Aorta (tissue), 5 donors: ENCODE measurements at places on chromosomes 6 and 20.

GRCh38 chr6:111175109-111175508 lies 87.8 kb downstream of the SLC16A10 start:
- no peak for DNase-seq

GRCh38 chr6:70270287-70271005 lies 32.4 kb downstream of the COL9A1 start:
- DNase-seq = no peak

- no peak for DNase-seq
Observed at GRCh38 chr6:14086701-14087100, 30.9 kb upstream of the CD83 start.

GRCh38 chr6:138692978-138693909 lies 80.3 kb upstream of the CCDC28A start:
- DNase-seq = peak; percentile 85

DNA sequence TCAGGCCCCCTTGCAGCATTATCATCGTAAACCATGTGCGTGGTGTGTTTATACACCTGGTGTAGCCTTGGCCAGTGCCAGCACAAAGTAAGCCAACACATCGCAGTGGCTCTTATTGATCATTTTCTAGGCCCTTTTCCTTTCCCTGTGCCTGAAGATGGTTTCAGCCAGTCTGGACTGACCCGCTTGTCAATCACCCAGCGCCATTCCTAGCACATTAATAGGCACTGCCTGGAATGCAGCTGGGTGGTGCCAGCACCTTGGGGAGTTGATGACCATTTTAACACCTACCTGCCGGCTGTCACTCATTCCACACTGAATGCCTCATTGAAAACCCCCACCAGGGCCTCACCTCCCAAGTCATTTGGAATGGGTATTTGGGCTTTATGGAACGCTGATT lies 4.9 kb upstream of the UQCC2 start:
- no peak for DNase-seq

DNA sequence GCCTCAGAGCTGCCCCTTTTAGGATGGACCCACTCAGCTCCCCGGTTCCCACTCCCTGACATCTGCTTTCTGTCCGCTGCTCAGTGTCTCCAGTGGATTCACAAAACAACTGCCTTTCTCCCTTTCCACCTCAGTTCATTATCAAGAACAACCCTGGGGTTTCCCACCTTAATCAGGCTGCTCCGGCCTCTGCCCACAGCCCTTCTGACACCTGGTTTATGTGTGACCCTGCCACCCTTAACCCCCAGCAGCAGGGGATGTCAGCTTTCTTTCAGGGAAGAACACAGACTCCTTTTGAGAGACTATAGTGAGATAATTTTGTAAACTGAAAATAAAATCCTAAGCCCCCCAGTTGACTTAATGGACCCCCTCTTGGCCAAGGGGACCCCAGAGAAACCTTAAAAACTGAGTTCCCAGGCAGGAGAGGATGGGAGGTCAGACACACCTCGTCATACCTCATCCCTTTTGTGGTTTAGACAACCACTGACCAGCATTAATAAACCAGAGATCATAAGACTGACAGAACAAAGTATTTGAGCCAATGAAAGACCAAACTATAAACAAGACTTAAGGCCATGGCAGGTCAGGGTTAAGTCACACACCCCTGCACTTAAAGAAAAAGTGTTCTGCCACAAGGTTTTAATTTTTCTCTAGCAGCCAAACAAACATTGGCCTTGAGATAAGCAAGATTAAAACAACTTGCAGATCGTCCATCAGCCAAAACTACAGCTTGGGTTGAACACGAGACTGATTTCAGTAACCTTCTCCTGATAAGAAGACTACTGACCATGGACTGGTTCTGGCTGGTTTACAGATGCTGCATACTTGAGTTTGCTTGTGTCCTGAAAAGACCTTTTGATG lies 42.4 kb upstream of the DDR1 start:
- DNase-seq = no peak

GRCh38 chr20:42098418-42098817 lies 480.2 kb upstream of the CHD6 start:
- DNase-seq = no peak

DNA sequence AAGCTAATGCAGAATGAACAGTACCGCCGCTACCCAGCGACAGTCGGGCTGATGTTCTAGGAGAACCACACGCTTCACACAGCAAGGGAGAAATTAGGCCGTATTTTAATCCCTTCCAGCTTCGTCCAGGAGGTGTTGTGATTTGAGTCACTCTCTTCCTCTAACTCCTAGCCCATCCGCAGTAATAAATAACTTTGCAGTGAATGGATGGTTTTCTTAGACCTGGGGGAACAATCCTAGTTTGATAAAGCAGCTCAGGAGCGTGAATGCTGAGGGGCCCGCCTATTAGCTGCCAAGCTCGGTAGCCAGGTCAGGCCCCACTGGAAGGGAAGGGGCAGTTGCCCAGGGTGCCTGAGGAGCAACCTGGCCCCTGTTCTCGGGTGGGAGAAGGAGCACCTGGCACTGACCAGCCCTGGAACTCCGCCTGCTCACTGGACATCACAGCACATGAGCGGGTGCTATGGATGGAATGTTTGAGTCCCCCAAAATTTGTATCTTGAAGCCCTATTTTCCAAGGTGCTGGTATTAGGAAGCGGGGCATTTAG lies 146.0 kb upstream of the AFDN start:
- DNase-seq = no peak

- DNase-seq = no peak
Observed at GRCh38 chr6:218153-219018, 73.9 kb upstream of the DUSP22 start.

GRCh38 chr6:1701668-1702353 lies 92.1 kb downstream of the FOXC1 start:
- peak; percentile 83 for DNase-seq

GRCh38 chr20:25483431-25484132 lies 76.1 kb downstream of the GINS1 start:
- no peak for DNase-seq

DNA sequence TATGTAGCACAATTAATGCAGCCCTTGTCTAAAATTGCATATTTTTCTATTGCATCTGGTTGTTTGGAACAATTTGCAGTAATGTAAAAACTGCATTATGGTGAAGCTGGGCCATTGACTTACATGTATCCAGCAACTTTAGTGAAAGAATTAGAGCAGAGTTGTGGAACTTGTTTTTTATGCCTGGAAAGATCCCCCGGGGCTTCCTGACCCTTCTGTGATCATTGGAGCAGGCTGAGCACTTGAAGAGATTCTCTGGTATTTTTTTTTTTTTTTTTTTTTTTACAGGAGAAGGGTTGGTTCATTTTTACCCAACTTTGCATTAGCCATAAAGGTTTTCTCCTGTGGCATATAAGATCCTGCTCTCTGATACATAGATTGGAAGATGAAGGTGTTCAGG lies 45.0 kb downstream of the LIN28B start:
- DNase-seq = no peak

DNA sequence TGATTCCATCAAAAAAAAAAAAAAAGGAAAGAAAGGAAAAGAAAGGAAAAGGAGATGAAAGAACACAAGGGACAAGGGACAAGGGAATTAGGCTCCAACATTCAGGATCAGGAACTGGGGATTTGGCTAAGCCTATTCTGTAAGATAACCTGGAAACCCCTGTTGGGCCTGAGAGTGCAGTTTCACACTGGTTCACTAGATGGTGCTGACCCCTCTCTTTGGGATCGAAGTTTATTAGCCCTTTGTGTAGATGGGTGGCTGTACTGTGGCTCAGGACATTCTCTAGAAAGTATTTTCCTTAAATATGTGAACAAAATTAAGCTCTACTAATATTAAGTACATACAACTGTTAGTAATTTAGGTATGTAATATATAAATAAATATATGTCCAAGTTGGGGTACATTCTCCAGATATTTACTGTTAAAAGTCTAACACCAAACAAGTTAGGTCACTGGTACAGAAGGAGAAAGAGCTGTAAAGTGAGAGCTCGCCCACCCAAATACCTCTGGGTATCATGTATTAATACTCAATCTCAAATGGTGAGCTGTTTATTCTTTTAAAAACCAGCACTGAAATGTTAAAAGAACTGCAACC lies 6.3 kb downstream of the OR2A4 start:
- no peak for DNase-seq

- DNase-seq = no peak
Observed at GRCh38 chr6:3962291-3963280, 113.4 kb downstream of the FAM50B start.

- DNase-seq = no peak
Observed at GRCh38 chr20:15107931-15108330, 770.5 kb upstream of the FLRT3 start.

DNA sequence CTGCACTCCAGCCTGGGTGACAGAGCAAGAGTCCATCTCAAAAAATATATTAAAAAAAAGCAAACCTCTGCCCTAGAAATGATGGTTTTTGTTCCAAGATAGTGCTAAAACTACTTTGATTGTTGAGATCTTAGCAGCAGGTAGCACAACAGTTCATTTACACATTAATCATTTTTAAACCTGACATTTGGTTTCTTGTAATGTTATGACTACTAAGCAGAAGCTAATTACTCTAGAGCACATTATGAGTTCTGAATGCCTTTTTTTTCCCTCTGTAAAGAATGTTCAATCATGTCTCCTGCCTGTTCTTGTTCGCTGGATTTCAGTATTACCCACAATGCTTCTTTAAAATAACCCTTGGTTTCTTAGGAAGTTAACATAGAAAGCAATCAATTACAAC lies 24.7 kb upstream of the PHF3 start:
- no peak for DNase-seq

DNA sequence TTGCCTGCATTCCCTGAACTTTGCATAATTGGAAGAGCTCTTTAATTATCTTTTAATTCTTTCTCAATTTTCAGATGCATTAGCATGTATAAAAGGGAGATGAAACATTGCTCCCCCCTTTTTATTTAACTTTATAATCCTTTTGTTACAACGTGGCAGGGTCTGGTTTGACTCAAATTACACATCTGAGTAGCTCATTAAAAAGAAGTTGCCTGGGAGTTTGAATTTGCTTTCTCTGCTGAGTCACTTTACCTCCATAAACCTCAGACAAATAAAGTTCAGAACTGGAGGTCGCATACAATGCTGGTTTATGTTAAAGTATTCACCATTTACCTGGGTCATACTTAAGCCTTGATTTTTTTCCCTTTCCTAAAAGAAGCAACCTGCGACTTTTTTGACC lies 495.2 kb downstream of the PREX1 start:
- DNase-seq = no peak

- peak; percentile 80 for DNase-seq
Observed at GRCh38 chr20:63735859-63736718, at the start of gene LIME1. LIME1 (plus strand) TSS chr20:63736664; CDS start chr20:63737550, 886 bp downstream.

GRCh38 chr6:72865467-72865866 lies 243.6 kb downstream of the KCNQ5 start:
- no peak for DNase-seq

- DNase-seq = peak; percentile 97
Observed at GRCh38 chr6:139374357-139375225, at the start of gene CITED2. CITED2 (minus strand) TSS chr6:139374648; CDS start chr6:139373944, 704 bp downstream.

- no peak for DNase-seq
Observed at GRCh38 chr6:32943864-32944649, 3.2 kb upstream of the HLA-DMB start.

GRCh38 chr6:137350857-137351256 lies 131.7 kb upstream of the IFNGR1 start:
- DNase-seq = no peak

- DNase-seq = no peak
Observed at GRCh38 chr20:2859330-2860121, 13.8 kb upstream of the PTPRA start.

DNA sequence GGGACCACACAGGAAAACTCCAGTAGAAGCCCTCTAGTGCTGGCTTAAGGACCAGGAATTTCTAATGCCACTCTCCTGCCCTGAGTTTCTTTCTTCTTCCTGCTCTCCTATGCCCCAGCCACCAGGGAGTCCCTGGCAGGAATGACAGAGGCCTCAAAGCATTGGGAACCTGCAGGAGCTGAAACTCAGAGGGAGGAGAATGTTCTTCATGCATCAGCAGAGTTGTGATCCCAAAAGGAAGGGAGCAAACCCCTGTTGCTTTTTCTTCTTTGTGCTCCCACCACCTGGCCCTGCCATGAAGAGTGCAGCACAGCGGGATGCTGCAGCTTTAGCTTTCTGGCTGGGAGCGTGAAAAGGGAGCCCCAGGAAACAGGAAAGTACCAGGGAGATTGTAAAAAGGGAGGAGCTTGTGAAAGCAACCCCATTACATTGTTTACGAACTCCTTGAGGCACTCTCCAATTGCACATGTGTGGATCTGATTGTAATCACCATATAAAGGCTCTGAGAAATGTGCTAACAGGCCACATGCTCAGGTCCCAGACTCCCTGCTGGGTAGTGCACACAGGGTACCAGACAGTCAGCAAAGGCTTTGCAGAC lies 34.7 kb upstream of the FKBP1A start:
- DNase-seq = no peak

DNA sequence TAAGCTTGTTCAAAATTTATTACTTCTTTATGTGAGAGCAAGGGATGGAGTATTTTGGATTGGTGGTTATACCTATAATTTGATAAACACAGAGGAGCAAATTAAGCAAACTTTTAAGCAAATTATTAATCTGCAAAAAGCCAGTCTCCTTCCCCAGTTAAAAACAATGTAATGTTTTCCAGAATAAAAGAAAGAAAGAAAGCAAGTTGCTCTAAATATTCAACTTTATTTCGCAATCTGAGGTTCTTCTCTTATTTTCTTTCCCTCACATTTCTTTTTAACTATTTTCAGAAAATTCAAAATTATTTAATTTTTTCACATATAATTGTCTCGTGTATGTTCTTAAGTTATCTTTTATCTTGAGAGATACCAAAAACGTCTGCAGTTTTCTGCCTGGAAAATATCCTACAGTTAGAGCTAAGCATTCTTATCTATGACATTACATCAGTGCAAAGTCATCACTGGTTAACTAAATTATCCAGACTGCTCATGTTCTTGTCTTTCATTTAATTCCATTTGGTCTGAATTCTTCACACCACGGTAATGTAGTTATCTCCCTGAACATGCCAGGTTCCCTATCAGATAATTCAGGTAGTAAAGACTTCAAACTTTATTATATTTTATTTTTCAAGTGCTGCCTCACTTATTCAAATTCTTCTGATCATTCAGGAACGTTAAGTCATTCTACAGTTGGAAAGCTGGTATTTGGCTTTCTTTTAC lies 3.3 kb upstream of the CNKSR3 start:
- DNase-seq = no peak

DNA sequence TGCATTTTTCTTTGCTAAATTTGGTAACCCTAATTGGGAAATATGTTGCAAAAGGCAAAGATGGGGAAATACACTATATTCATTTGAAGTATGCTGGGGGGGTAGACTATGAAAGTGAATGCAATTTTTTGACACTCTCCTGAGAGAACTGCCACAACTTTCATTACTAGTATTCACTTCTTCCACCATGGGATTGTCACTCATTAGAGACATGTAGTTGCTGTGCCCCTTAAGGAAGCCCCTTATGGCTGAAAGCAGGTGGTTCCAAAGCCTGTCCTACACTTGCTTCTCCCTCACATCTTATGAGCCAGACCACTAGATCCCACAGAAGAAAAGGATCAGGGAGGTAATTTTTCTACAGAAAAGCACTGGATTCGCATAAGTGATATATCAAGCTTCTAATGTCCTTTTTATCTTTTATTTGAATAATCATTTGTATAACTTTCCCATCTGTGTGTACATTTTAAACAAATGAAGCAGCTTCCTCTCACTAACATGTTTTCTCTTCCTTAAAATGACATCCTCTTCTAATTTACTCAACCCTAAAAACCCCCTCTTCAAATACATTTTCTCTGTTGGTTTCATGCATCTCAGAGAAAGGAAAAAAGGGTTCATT lies 83.8 kb downstream of the GCLC start:
- no peak for DNase-seq
